T-helper 17 cell (primary cell): ENCODE measurements at places on chromosomes 2 and 18. TPM values are rescaled to one million over a fixed set of nuclear protein-coding genes. Genes with fewer than 3 reads are reported as not detected.

DNA sequence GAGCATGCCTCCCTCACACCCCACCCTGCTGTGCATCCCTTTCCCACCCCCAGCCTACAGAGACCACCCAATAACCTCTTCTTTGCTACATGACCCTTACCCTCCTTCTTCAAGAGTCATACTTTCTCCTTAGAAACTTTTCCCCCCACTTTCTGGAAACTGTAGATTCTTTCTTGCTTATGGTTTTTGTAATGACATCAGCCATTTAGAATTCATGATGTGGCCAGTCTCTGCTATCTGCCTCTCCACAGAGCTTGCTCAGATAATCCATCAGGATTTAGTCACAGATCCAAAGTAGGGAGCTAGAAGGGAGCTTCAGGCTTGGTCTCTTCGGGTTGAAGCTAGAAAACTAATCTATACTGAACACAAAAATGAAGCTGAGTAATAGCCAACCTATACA is 36.5 kb downstream of the GALM start:
- H3K4me1 ChIP-seq: peaks cover 44% of the 10 kb centered on the region
- H3K27me3 ChIP-seq: no peaks in the 10 kb centered on the region
- peaks cover 5% of the 10 kb centered on the region for H3K36me3 ChIP-seq
- no peak for DNase-seq
- H3K4me3 ChIP-seq: peak overlapping the region; percentile 71

Gene CXCR1
- not detected for total RNA-seq

GRCh38 chr2:72036595-72036994 is 111.1 kb downstream of the CYP26B1 start:
- peaks cover 6% of the 10 kb centered on the region for H3K27me3 ChIP-seq
- H3K4me1 ChIP-seq: no peaks in the 10 kb centered on the region
- no peaks in the 10 kb centered on the region for H3K36me3 ChIP-seq
- no peak overlapping the region for H3K27ac ChIP-seq
- DNase-seq: no peak

- peaks cover 17% of the 10 kb centered on the region for H3K4me1 ChIP-seq
- peak within 1 kb of the TSS; percentile 87 for H3K4me3 ChIP-seq
- H3K27me3 ChIP-seq: peaks cover 34% of the 10 kb centered on the region
- DNase-seq: peak; percentile 46
- H3K36me3 ChIP-seq: peaks cover 5% of the 10 kb centered on the region
Observed at GRCh38 chr2:73284296-73285158, at the start of gene FBXO41. TSS of gene FBXO41 (minus strand) at chr2:73284478. CDS start at chr2:73269630, 14,848 bp downstream.

Gene EXOC6B
- 14.6 TPM for total RNA-seq

Gene C2orf92
- 13.5 TPM for total RNA-seq

DNA sequence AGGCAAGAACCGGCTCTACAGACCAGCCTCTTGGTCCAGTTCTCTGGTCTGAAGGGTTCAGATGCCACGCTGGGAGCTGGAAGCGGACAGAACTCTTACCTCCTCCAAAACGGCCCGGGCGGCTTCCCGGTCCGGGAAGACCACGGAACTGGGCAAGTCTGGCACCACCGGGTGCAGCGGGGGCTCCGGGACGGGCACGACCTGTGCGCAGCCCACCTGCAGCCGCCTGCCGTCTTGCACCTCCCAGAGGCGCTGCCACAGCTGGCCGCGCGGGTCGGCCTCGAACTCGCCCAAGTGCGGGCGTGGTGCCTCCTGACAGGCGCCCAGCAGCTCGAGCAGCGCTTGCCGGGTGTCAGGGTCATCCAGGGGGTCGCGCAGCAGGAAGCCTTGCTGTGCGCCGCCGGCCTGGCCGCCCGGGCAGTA is 773 bp downstream of the CMPK2 start:
- H3K4me3 ChIP-seq: peak overlapping the region; percentile 71
- no peak overlapping the region for H3K27ac ChIP-seq
- DNase-seq: peak; percentile 13
- H3K36me3 ChIP-seq: peaks cover 11% of the 10 kb centered on the region
- H3K27me3 ChIP-seq: no peaks in the 10 kb centered on the region

- H3K27me3 ChIP-seq: peaks cover 5% of the 10 kb centered on the region
- H3K4me1 ChIP-seq: peaks cover 37% of the 10 kb centered on the region
- DNase-seq: no peak
- H3K27ac ChIP-seq: peak overlapping the region; percentile 94
- H3K4me3 ChIP-seq: peak overlapping the region; percentile 95
- H3K36me3 ChIP-seq: peaks cover 11% of the 10 kb centered on the region
Observed at GRCh38 chr2:20649976-20650375, 922 bp downstream of the HS1BP3 start.

DNA sequence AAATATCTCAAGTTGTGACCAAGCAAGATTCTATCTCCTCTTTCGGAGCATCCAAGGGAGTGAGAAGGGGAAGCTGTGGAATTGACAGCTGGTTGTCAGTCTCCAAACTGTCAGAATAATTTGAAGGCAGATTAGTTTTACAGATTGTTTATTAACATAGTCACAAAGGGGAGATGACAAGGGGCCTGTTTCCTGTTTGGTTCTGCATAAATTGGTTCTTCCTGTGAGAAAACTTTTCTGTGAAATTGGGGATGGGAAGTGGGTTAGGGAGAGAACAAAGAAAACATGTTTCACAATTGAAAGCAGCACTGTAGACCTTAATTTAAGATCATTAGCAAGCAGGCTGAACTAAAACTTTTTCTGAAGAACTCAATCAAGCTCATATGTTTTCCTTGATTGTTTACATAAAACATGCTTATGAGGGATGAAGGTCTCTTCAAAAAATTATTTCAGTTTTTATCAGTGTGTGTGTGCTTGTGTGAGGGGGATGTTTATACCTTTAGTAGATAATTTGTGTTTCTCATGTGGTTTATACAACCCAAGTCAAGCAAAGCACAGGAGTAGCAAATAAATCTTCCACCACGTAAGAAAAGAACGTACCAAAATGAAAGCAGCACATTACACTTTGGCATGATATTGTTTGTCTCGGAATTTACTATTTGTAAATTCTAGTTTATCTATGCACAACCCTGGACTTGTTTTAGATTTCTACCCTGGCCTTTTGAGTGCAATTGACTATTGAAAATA is 604.9 kb upstream of the CDH2 start:
- no peaks in the 10 kb centered on the region for H3K4me1 ChIP-seq
- no peak overlapping the region for H3K4me3 ChIP-seq
- no peaks in the 10 kb centered on the region for H3K27me3 ChIP-seq
- H3K27ac ChIP-seq: peak overlapping the region; percentile 48
- DNase-seq: no peak
- no peaks in the 10 kb centered on the region for H3K36me3 ChIP-seq

- no peak for DNase-seq
- H3K4me3 ChIP-seq: no peak overlapping the region
- peaks cover 2% of the 10 kb centered on the region for H3K4me1 ChIP-seq
- peaks cover 22% of the 10 kb centered on the region for H3K27me3 ChIP-seq
- no peak overlapping the region for H3K27ac ChIP-seq
- no peaks in the 10 kb centered on the region for H3K36me3 ChIP-seq
Observed at GRCh38 chr2:18483896-18484295, 76.6 kb downstream of the RDH14 start.

GRCh38 chr2:158154596-158154995 is 52.9 kb downstream of the UPP2 start:
- DNase-seq: no peak
- no peak overlapping the region for H3K4me3 ChIP-seq
- H3K27me3 ChIP-seq: peaks cover 20% of the 10 kb centered on the region
- H3K36me3 ChIP-seq: no peaks in the 10 kb centered on the region
- H3K27ac ChIP-seq: no peak overlapping the region

Gene CD8B2
- total RNA-seq: not detected

DNA sequence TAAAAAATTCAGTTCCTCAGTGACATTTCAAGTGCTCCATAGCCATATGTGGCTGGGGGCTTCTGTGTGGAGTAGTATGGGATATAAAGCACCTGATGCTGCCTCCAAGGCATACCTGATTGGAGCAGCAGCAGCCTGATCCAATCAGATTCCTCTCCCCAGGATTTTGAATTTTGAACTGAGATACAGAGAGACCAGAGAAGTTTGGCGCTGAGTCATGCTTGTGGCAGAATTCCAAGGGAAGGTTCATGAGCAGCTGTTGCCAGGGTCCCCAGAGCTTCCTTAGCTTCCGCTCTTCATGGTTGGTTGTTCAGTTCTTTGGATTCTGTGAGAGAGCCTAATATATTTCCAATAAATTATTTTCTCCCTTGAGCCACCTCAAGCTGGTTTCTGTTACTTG is 29.0 kb upstream of the CFAP36 start:
- H3K27me3 ChIP-seq: peaks cover 26% of the 10 kb centered on the region
- no peak overlapping the region for H3K27ac ChIP-seq
- DNase-seq: no peak
- H3K4me3 ChIP-seq: no peak overlapping the region
- H3K4me1 ChIP-seq: peaks cover 3% of the 10 kb centered on the region

- H3K4me1 ChIP-seq: peaks cover 7% of the 10 kb centered on the region
- no peak for DNase-seq
- peaks cover 2% of the 10 kb centered on the region for H3K36me3 ChIP-seq
- H3K27me3 ChIP-seq: no peaks in the 10 kb centered on the region
- no peak overlapping the region for H3K4me3 ChIP-seq
- H3K27ac ChIP-seq: no peak overlapping the region
Observed at GRCh38 chr18:2515908-2516625, 55.2 kb downstream of the METTL4 start.

GRCh38 chr18:74446631-74447403 is 10.3 kb downstream of the DIPK1C start:
- H3K36me3 ChIP-seq: no peaks in the 10 kb centered on the region
- peaks cover 2% of the 10 kb centered on the region for H3K4me1 ChIP-seq
- no peak for DNase-seq
- peaks cover 52% of the 10 kb centered on the region for H3K27me3 ChIP-seq
- no peak overlapping the region for H3K27ac ChIP-seq

Gene GTF2A1L
- total RNA-seq: not detected

- H3K27ac ChIP-seq: no peak overlapping the region
- peaks cover 50% of the 10 kb centered on the region for H3K27me3 ChIP-seq
- H3K36me3 ChIP-seq: no peaks in the 10 kb centered on the region
- peaks cover 12% of the 10 kb centered on the region for H3K4me1 ChIP-seq
Observed at GRCh38 chr2:204143216-204144014, 206.9 kb downstream of the ICOS start.

Gene SCYGR4
- not detected for total RNA-seq

DNA sequence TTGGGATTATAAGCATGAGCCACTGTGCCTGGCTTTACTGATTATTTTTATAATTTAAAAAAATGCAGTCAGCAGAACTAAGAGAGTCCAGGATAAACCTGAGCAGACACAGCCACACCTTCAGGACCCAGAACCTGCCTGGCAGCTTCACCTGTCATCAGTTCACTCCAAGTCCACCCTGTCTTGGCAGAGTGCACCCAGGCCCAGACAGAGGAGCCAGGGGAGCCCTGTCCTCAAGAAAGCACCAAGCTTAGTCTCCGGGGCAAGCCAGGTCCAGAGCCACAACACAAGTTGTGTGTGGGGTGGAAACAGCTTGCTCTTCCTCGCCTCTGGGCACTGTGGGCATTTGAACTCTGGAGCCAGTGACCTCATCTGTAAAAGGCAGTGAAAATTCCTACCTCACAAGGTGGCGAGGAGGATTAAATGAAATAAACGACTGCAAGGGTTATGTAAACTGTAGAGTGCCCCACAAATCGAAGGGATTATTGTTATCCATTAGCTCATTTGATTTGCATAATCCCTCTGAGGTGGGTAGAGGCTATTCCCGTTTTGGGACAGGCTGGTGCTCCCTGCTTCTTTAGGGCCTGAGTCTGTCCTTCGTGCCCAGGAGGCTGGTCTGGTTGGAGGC is 24.7 kb downstream of the MYCN start:
- no peak for DNase-seq
- no peak overlapping the region for H3K4me3 ChIP-seq
- no peaks in the 10 kb centered on the region for H3K27me3 ChIP-seq
- H3K27ac ChIP-seq: peak overlapping the region; percentile 43
- H3K36me3 ChIP-seq: no peaks in the 10 kb centered on the region
- H3K4me1 ChIP-seq: peaks cover 19% of the 10 kb centered on the region

DNA sequence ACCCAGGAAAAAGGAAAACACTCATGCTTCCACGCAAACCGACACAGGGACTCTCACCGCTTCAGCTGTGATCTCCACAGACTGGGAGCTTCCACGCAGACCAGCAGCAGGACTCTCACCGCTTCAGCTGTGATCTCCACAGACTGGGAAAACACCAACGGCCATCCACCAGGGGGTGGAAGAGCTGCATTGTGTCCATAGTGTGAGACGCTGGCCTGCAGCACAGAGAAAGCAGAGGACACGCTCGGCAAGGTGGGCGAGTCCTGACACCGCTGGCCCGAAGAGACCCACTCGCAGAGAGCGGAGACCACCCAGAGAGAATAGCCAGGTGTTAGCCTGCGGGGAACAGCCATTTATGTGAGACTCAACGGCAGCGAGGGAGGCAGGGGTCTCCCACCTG is 42.5 kb upstream of the NFATC1 start:
- peaks cover 7% of the 10 kb centered on the region for H3K4me1 ChIP-seq
- no peak for DNase-seq
- no peak overlapping the region for H3K4me3 ChIP-seq
- peaks cover 3% of the 10 kb centered on the region for H3K36me3 ChIP-seq

DNA sequence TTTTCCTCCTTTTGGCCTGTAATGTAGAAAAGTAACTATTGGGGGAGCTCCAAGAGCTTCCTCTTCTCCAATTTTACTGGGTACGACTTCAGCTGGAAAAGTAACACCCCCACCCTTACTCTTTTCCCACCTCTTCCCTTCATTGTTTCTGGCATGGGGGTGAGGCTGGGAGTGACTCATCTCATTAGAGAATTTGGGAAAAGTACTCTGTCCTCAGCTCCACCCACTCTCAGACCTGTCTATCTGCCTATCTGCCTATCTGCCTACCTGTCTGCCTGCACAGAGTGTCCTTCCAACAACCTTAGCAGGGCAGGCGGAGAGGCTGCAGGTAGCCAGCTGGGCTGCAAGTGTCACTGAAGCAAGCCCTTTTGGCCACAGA is 93.6 kb downstream of the EPHA4 start:
- no peaks in the 10 kb centered on the region for H3K27me3 ChIP-seq
- H3K4me3 ChIP-seq: no peak overlapping the region
- H3K36me3 ChIP-seq: no peaks in the 10 kb centered on the region
- peaks cover 4% of the 10 kb centered on the region for H3K4me1 ChIP-seq
- peak overlapping the region; percentile 57 for H3K27ac ChIP-seq
- no peak for DNase-seq

- DNase-seq: no peak
- H3K4me1 ChIP-seq: peaks cover 2% of the 10 kb centered on the region
- peak overlapping the region; percentile 65 for H3K27ac ChIP-seq
- H3K36me3 ChIP-seq: peaks cover 2% of the 10 kb centered on the region
Observed at GRCh38 chr2:3126171-3126910, 251.3 kb downstream of the EIPR1 start.

Gene PRKAG3
- not detected for total RNA-seq

Gene FLACC1
- 4.5 TPM for total RNA-seq

- peaks cover 13% of the 10 kb centered on the region for H3K27me3 ChIP-seq
- H3K4me3 ChIP-seq: no peak overlapping the region
- H3K27ac ChIP-seq: no peak overlapping the region
- DNase-seq: no peak
- H3K36me3 ChIP-seq: no peaks in the 10 kb centered on the region
Observed at GRCh38 chr2:75320898-75321598, 121.7 kb upstream of the TACR1 start.

DNA sequence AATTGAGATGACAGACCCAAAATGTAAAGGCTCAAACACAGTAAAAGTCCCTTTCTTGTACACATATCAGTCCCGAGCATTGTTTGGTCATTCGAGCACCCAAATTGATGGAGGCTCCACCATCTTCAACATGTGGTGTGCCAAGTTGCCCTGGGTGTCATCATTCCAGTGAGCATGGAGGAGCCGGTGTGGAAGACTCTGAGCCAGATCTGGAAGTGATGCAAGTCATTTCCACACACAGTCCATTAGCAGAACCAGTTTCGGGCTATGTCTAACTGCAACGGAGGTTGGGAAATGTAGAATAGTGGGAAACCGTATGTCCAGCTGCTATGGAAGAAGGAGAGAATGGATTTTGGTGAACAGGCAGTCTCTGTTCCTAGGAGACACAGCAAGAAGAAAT is 40.9 kb upstream of the BZW1 start:
- peaks cover 5% of the 10 kb centered on the region for H3K4me1 ChIP-seq
- no peak overlapping the region for H3K4me3 ChIP-seq
- H3K27ac ChIP-seq: no peak overlapping the region
- H3K27me3 ChIP-seq: peaks cover 22% of the 10 kb centered on the region
- no peak for DNase-seq
